Activated CD8-positive, alpha-beta memory T cell treated with anti-CD3 and anti-CD28 coated beads, Interleukin-2, amount 10 ng/mL, durations not matched to agents 7 days and 5 days (primary cell): ENCODE measurements at places on chromosomes 16 and 17. TPM values are rescaled to one million over a fixed set of nuclear protein-coding genes. Genes with fewer than 3 reads are reported as not detected.

DNA sequence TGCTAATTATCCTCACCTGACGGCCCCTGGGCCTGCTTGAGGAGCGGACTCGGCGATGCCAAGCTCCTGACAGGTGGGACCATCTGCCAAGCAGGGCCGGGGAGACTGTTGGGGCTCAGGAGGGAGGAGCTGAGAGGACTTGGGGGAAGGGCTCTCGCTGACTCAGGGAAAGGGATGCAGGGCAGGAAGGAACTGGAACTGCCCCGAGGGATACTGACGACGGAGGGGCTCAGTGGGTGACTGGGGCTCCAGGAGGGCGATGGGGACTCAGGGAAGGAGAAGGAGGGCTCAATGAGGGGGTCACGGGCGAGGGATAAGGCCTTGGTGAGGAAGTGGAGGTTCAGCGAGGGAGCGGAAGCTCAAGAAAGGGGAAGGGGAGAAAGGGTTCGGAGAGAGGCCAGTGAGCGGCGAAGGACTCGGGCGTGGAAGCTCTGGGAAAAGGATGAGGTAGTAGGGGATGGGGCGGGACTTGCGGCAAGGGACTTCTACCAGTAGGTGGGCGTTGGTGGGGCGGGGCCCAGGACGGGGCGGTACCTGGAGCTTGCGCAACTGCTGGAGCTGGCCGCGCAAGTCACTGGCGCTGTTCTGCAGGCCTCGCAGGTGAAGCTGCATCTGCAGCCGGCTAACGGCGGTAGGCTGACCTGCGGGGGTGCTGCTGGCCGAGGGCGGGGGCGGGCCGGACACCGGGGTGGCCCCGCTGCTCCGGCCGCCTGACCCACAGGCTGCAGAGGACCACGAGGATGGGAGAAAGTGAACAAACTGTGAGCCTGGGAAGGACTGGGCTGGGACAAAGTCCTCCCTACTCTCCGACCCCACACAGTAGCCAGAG is 46.5 kb downstream of the SRCIN1 start:
- peak; percentile 92 for DNase-seq

Gene CDC6
- total RNA-seq: 109 TPM

- no peak for DNase-seq
Observed at GRCh38 chr17:63703029-63703428, 3.1 kb upstream of the LIMD2 start.

Gene OTOA
- 0.09 TPM for total RNA-seq

Gene CTRB2
- not detected for total RNA-seq

- DNase-seq: no peak
Observed at GRCh38 chr16:27852116-27852515, 211.4 kb downstream of the GSG1L start.
